ENCODE measurements at places on chromosomes 4 and X.

DNA sequence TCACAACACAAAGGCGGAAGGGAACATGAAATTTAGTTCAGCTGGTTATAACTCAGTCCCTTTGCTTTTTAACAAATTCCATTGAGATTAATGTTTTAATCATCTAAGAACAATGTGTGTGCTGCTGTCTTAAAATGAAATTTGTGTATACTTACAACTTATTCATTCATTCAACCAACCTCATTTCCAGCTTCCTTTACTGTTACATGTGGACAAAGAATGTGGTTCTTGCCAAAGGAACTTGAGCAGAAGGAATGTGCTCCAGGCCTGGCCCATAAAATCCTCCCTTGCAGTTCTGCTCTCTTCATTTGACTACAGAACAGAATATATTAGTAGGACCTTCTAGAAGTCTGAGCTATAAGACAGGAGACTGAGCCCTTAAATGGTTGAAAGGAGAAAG, 176.8 kb upstream of the GLRA2 start:
- no peak for DNase-seq

DNA sequence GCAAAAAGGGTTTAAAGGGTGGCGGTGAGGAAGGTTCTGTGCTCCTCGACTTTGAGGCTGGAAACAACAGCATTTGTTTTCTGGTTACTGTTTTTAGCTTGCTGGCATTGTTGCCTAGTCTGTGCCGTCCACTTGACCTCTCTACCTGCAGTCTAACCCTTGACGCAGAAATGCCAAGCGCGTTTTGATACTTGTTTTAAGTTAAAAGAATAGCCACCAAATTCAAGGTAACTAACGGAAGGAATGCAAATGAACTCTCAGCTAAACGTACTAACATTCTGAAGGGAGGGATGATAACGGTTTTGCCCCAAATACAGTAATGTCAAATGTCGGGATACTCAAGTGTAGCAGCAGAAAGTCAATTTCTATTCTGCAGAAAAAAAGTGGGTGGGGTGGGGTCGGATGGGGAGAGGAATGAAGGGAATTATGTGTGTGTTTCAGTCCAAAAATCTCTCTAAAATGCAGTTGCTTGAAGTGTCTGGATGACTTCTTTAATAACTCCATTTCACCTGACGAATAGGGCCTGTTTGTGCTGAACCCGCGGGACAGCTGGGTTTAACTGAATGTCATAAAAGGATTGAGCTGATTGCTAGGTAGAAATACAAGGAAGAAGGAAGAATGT, 3.4 kb upstream of the NKX6-1 start:
- DNase-seq, result no peak

DNA sequence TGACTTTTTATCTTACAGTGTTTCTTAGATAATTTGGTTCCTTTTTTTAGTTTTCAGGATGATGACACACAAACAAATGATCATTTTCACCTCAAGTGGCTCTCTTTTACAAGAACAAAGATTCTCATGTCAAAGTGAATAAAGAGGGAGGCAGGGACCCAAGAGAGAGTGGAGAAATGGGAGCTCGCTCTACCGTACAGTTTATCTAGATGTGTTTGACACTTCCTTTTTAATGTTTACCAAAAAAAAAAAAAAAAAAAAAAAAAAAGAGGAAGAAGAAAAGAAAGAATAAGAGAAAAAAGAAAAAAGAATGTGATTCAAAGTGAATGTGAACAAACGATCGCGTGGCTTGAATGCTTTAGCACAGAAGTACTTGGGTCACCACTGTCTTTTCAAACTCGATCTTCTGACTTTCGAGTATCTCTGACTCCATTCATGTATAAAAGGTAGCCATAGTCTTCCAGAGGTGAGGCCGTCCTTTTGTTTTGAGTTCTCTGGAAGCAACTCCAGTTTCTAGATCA, 75.6 kb upstream of the GRXCR1 start:
- DNase-seq, result no peak

GRCh38 chr4:114334884-114335330, 263.7 kb upstream of the UGT8 start:
- DNase-seq, result no peak

GRCh38 chr4:13872155-13872554, 244.6 kb upstream of the BOD1L1 start:
- DNase-seq, result no peak

DNA sequence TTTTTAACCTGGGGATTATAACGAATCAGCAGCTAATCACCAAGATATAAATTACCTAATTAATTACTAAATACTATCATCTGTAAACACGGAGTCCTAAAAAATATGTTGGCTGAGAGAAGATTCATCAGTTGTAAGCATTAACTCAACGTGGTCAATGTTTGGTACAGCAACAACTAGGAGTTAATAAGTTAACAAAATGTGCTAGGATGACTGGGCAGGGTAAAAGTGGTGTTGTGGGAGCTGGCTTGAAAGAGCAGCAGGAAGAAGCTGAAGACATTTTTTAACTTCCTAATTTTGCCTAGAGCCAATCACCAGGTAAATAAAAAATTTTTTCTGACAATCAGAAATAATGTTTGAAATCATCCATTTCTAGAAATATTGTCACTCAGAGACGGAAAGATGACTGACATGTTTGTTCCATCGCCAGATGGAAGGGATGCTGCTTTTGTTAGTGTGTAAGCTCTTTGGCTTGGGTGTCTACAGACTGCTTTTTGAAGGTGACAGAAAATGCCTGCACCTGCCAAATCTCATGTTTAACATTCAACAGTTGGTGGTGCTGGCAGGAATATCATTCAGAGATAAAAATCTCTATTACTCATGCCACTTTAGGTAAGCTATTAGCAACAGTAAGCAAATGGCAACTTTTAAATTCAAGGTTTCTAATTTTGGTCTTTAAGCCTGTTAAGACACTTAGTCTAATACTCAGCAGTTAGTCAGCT, 1126.9 kb downstream of the STPG2 start:
- no peak for DNase-seq

GRCh38 chrX:50567636-50568035, 97.0 kb upstream of the DGKK start:
- no peak for DNase-seq

- no peak for DNase-seq
Observed at GRCh38 chrX:112913807-112914206, 73.2 kb upstream of the AMOT start.

- no peak for DNase-seq
Observed at GRCh38 chrX:17680732-17681413, 56.4 kb upstream of the SCML1 start.

DNA sequence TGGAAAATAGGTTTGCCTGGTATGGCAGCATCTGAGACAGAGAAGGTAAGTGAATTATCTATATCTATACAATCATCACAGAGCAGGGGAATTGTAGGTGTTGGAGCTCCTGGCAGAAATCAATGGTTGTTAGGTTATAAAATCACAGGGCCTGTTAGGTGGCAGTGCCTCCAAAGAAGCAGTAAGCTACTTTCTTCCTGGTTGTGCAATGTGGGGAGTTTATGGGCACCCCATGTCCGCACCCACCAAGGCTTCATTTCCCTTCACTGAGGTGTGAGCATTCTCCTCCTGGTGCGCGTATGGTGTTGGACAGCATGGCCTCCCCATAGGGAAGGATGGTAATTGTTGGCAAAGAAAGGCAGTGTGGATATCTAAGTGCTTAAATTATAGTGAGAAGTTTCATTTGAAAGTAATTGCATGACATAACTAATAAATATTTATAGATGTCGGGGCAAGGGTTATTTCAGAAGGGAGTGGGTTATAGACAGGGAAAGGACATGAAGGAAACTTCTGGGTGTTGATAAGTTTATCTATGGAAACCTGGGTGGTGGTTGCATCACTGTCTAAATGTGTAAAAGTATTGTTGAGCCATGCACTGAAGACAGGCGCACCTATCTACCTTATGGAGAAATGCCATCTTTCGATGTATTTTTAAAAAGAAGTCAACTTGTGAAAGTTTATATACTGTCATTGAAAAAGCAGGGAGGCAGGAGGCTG, 153.7 kb downstream of the FRAS1 start:
- DNase-seq, result no peak

DNA sequence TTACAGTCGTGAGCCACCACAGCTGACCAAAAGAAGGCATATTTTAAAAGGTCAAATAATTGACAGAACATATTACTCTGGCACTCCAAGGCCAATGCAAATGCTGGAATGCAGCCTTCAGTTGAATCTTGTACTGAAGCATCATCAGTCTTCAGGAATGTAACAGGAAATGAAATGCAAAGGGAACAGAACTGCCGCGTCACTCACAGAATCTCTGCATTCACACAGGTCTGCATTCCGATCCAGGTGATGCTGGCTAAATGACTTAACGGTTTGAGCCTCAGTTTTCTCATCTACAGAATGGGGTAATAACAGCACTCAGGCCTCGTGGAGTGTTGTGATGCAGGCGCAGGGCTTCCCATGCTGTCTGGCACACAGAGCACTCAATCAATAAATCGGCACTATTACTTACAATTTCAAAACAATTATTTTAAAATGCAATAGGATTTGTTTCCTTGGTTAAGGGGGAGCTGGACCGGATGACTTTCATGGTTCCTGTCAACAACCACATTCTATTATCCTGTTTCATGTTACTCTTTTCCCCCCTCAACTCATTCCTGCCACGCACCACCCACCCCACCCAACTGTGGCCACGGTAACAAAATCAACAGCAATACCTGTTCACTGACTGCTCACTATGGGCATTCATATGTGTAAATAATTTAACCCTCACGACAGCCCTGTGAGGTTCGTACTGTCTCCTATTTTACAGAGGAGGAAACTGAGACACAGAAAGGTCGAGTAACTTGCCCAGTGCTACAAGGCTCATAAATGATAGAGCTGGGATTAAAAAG, 32.4 kb downstream of the IGFBP7 start:
- no peak for DNase-seq

GRCh38 chr4:15506464-15506863, 36.8 kb downstream of the CC2D2A start:
- no peak for DNase-seq

- DNase-seq, result no peak
Observed at GRCh38 chrX:19775830-19776485, 111.4 kb downstream of the SH3KBP1 start.

DNA sequence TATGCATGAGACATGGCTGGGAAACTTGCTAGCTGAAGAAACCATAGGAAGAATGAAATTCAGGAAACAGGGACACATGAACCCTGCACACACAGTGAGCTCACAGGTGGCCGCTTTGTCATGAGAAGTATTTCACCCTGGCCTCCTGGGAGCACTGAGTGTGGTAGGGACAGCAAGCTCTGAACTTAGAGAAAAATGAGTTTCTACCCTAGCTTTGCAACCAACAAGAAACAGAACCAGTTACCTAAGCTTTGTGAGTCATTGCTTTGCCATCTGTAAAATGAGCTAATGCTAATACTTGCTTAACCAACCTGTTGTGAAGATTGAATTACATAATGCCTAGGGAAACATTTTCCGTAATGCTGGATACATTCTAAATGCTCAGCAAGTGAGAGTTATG, 206.6 kb upstream of the HS3ST1 start:
- DNase-seq, result no peak

- no peak for DNase-seq
Observed at GRCh38 chrX:140526171-140526570, 21.3 kb upstream of the SOX3 start.

DNA sequence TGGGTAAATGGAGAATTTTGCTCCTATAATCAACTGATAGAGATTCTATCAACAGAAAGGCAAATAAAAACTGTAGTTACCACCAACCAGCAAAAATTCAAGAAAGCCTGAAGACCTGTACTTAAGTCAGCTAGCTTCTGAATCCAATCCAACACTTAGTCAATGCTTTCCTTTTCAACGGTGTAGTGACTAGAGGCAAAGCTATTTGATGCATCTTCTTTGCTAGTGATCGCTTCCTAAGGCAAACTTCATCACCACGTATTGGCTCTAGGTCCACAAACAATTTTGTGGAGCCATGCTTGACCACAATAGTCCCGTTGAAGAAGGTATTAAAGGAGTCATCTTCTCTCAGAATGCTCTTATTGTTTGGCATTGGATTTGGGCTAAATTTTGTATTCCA, 25.0 kb upstream of the UBA6 start:
- no peak for DNase-seq

DNA sequence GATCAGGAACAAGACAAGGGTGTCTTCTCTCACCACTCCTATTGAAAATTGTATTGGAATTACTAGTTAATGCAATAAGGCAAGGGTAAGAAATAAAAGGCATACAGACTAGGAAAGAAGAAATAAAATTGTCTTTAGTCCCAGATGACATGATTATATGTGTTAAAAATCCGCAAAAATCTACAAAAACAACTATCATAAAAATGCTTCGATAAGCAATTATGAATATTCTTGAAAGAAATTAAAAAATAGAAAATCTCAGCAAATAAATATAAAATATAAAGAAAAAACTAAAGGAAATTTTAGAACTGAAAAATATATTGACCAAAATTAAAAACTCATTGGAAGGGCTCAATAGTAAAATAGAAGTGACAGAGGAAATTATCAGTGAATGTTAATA, 243.3 kb downstream of the ZNF674 start:
- no peak for DNase-seq

GRCh38 chr4:142112451-142112850, 476.1 kb downstream of the IL15 start:
- DNase-seq, result no peak

DNA sequence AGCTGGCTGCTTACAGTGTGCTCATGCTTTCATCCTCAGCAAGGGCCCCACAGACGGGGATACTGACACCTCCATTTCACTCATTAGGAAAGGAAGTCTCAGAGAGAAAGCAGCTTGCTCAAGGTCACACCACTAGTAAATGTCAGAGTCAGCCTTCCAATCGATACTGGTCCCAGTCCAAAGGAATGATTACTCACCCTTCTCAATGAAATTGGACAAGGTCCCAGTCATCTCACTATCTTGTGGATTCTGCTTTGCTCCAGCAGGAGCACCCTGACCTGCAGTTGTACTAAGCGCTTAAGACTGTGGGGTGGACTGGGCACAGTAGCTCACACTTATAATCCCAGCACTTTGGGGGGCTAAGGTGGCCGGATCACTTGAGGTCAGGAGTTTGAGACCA, 132.2 kb upstream of the SLC34A2 start:
- DNase-seq, result no peak

- DNase-seq, result no peak
Observed at GRCh38 chrX:26586570-26586969, 370.6 kb downstream of the MAGEB5 start.

- DNase-seq, result no peak
Observed at GRCh38 chr4:74032064-74032463, 6.4 kb downstream of the CXCL3 start.

GRCh38 chrX:102498732-102499131, 17.8 kb downstream of the TMSB15A start:
- no peak for DNase-seq

- DNase-seq, result no peak
Observed at GRCh38 chr4:151325111-151325948, at the start of gene SH3D19. SH3D19 (minus strand) TSS chr4:151325605; CDS start chr4:151325352, 253 bp downstream.

DNA sequence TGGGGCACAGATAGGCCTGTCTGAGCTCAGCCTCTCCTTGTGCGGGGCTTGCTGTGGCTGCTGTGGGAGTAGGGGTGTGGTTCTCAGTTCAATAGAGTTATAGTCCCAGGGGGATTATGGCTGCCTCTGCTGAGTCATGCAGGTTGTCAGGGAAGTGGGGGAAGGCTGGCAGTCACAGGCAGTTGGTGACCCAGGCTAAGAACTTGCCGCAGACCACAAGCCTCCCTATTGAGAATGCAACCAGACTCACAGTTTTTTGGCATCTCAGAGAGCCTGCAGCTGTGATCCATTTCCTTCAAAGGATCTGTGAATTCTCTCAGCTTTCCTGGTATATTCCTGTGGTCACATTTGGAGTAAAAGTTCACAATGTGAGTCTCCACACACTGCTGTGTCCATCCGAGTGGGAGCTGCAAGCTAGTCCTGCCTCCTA, 364.9 kb downstream of the ZNF674 start:
- DNase-seq, result no peak

- DNase-seq, result no peak
Observed at GRCh38 chr4:74357965-74358364, 7.0 kb upstream of the EREG start.

GRCh38 chr4:38805530-38806145, 1.0 kb upstream of the TLR1 start:
- no peak for DNase-seq
